ENCODE measurements at places on chromosomes 3 and 15.

GRCh38 chr15:39115379-39116057 lies 465.4 kb upstream of the THBS1 start:
- no peak for DNase-seq

DNA sequence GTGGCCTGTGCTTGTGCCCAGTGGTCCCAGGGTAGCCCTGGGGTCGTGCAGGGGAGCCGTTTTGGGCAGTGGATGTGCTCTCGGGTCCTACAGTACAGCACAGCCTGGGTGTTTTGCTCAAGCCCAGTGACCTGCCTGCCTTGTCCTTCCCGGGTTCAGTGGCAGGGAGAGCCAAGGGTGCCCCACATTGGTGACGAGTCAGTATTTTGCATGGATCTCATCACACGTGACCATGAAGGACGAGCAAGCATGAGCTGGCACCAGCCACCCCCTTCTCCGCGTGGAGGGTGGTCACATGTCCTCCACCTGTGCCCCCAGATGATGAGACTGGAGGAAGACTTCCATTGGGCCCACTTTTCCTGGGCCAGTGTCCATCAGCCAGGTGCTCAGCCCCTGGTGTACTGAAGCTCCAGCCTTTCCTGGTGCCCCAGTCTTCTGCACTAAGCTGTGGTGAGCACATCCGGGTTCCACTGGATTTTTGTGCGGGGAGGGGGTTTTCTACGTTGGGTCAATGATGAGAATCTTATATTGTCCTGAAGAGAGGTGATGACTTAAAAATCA lies 197.5 kb downstream of the UBE3A start:
- DNase-seq: no peak

- no peak for DNase-seq
These were observed 166.2 kb downstream of the ADAMTS17 start for GRCh38 chr15:100175406-100176114.

GRCh38 chr3:156448300-156448699 lies 106.6 kb downstream of the SSR3 start:
- peak; percentile 3 for DNase-seq

GRCh38 chr15:68464448-68465090 lies 32.6 kb upstream of the ITGA11 start:
- no peak for DNase-seq

- DNase-seq: no peak
These were observed 89.4 kb upstream of the ICE2 start for GRCh38 chr15:60568301-60568742.

- no peak for DNase-seq
These were observed 207.9 kb upstream of the GAP43 start for GRCh38 chr3:115415246-115415996.

GRCh38 chr3:105611304-105612192 lies 244.8 kb downstream of the ALCAM start:
- DNase-seq: no peak

DNA sequence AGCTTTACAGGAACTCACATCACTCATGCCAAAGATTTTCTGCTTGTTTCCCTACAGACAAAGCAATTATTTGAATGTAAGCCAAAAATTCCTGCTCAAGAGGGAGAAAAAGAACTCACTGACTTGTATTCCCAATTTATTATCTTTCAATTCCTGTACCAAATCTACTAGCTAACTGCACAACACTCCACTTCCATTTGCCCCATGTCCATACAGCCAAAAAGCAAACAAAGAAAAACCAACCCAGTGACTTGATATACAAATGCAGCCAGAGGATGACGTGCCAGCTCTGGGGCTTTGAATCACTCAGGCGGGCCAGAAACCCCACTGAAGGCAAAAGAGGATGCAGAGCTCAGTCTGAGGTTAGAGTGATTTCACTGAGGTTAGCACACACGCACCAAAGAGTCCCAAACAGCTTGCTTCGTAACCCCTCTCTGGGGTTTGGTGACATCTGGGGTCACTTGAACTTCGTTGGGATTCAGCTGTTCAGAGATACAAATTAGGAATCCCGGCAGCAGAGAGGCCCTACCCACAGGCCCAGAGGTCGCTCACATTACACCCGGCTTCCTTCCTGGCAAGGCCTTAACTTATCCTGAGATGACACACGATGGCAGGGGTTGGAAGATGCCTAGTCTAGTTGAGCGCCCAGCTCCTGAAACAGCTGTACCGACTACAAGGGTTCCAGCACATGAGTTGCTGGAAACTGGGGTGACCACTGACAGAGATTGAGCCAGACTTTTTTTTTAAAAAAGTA lies 1.6 kb downstream of the RFTN1 start:
- DNase-seq: peak; percentile 46

DNA sequence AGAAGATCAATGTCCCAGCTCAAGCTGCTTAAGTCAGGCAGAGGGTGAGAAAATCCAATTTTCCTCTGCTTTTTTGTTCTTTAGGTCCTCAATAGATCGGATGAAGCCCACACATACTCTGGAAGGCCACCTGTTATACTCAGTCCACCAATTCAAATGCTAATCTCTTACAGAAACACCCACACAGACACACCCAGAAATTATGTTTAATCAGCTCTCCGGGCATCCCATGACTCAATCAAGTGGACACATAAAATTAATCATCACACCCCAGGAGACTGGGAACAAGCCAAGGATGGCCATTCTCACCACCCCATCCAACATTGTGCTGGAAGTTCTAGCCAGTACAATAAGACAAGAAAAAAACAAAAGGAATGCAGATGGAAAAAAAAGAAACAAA lies 67.8 kb upstream of the SLC24A5 start:
- DNase-seq: no peak

DNA sequence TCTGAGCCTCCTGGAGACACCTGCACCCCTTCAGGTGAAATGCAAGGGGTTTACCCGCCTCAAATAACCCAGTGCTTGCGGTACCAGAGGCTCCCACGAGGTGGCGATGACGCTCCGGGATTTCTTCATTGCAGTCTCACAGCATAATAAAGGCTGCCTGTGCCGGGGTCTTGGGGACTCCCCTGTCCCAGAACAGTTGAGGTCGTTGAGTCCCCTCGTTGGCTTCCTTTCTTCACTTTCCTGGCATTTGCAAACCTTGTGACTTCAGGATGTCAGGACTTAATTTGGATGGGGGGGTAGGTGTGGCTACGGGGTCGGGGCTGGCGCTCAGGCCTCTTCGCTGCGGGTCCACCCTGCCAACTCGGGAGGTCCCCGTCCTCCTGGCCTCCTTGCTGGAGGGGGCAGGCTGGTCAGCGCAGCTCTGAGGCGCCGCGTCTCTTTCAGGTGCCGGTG lies 1.3 kb downstream of the GNAT1 start:
- DNase-seq: peak; percentile 81

DNA sequence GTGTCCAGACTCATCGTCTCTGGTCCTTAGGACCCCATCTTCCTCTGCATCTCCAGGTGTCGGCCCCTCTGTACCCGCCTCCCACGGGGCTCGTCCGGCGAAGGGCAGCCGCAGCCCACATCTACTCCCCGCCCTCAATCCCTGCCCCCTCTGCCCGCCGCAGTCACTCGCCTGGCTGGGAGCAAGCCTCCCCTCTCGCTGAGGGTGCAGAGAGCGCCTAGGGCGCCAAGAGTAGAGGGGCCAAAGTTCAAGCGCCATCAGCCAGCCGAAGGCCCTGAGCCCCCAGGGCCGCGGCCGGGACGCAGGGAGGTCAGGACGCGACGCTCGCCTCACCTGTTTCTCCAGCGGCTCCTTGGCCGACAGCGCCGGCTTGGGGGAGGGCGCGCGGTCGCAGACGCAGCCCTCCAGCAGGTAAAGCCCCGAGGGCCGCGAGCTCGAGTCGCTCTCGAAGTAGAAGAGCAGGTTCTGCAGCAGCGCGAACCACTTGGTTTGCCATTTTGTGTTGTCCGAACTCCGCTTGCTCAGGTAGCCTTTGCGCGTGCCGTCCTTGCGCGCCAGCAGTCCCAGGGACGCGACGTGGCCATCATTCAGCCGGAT lies 592 bp downstream of the RASGRF1 start:
- no peak for DNase-seq

- DNase-seq: no peak
These were observed 216.9 kb upstream of the CDIN1 start for GRCh38 chr15:36362509-36362915.

DNA sequence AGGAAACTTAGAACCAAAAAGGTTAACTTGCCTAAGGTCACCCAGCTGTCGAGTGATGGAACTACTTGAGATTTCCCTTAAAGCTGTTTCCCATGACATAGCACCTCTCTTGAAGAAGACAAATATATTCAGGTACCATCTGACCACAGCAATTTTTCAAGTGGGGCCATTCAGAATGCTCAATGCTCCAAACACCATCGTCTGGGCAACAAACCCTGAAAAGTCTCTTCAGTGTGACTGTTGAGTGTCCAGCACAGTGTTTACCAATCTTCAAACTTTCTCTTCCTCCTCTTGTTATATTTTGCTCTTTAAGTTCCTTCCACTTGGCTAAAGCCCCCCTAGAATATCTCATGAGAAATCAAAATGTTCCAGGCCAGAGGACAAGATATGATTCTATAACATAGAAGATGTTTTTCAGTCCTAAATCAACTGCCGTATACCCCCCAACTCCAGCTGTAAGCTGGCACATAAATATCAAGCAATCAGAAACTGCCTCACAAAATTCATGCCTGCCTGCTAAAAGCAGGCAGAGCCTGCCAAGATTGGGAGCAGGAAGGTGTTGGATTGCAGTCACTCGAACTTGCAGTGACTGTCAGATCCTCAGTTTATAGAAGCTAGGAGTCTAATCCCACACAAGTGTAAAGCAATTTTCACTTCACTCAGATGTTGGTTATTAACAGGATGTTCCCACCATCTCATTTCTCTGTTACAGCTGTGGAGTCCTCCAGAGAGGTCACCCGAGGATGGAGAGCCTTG lies 230.5 kb upstream of the MRPL3 start:
- DNase-seq: no peak

DNA sequence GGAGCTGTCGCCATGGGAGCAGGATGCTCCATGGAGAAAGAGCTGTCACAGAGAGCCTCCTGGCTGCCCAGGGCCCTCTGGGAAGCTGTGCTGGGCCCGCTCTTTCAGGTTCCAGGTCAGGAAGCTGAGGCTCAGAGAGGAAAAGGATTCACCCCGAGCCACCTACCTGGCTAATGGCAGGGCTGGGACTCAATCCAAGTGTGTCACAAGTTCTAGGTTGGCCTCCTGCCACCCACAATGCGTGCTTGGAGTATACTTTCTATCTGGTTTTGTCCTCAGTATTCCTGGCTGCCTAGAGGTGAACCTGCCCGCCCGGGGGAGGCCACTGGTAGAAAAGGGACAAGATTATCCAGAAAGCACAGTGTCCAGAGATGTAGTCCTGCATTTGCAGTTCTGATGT lies 23.6 kb downstream of the FAH start:
- no peak for DNase-seq

DNA sequence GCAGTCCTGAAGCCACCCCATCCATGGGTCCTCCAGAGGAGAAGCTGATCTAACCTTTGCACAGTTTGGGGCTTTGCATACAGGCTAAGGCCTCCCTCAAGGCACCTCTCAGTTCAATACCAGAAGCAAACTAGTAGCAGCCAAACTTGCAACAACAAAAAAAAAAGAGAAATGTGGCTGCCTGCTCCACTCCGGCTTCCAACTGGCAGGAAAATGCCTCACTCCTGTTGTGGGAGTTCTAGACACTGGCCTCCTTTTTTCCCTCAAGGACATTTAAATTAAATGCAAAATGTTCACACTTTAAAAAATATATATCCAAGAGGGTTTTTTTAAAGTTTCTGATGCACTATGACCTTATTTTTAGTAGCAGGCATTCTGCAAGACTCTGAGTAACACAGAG lies 216.0 kb upstream of the TPM1 start:
- DNase-seq: no peak

DNA sequence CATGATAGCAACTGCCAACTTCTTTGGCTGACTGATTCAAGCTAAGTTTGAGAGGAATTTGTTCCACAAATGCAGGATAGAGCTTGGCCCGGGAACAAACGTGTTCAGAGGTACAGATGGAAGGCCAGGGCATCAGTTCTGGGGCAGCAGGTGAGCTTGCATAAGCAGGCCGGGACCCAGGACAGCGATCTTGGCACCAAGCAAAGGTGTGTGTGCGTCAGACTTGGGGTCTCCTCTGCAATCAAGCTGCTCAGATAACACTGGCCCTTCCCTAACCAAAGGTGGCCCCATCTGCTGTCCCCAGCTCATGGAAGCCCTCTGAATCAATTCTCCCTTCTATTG lies 155.6 kb downstream of the MEGF11 start:
- DNase-seq: no peak

DNA sequence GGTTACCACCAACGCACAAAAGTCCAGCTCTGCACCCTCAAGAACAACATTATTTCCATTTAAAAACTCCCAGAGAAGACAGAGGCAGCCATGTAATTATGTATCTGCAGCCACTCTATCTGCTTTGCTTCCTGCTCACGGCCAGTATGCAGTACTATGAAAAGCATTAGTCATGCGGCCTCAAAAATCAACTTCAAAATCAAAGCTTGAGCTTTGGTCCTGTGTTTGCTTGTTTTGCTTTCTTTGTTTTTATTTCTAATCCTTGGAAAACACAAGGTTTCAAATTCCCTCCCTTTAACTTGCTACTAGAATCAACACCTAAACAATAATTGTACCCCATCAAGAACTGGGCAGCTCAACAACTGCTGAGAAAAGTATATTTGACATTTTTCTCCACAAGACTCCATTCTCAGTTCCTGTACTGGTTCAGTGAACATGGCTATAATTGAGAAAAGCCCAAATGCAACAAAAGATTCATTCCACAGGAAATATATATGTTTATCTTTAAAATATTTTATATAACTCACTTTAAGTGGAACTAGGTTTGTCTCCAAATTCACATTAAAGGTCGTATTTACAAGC lies 37.6 kb downstream of the GBE1 start:
- DNase-seq: no peak

GRCh38 chr3:173893835-173894234 lies 496.3 kb downstream of the NLGN1 start:
- DNase-seq: no peak

GRCh38 chr3:51538115-51538458 lies 432 bp upstream of the RAD54L2 start:
- DNase-seq: no peak

GRCh38 chr15:97972366-97972765 lies 11.9 kb downstream of the ARRDC4 start:
- no peak for DNase-seq

DNA sequence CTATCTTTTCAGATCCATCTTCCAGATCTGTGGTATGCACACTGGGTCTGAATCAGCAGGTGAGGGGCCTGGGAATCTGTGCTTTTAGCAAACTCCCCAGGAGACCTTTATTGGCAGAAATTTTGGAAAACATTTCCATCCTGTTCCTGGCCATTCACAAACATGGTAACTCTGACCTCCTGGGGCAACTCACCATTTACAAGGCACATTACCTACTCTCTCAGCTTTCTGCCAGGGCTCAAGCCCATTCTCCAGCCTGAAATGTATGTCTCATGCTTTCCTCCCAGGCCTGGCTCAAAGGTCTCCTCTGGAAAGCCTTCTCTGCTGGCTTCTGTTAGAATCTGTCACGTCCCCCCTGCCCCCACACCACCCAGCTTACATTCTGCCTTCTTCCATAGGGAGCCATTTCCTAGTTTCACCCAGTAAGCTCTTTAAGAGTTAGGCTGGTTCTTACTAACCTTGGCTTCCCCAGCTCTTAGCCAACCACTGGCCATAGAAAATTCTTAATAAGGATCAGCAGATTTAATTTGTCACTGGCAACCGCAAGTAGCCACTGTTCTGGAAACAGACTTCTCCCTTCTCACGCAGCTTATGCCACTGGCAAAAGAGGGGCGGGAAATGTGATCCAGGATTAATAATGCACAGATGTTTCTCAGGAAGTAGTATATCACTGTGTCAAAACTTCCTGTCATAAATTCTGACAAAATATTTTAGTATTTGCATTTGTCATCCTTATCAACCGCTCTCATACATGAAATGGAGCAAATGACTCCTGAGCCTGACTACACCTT lies 55.0 kb downstream of the RORA start:
- DNase-seq: no peak

- no peak for DNase-seq
These were observed 260.2 kb downstream of the KLF13 start for GRCh38 chr15:31586841-31587240.
